ENCODE measurements at places on chromosomes 7 and 10.

DNA sequence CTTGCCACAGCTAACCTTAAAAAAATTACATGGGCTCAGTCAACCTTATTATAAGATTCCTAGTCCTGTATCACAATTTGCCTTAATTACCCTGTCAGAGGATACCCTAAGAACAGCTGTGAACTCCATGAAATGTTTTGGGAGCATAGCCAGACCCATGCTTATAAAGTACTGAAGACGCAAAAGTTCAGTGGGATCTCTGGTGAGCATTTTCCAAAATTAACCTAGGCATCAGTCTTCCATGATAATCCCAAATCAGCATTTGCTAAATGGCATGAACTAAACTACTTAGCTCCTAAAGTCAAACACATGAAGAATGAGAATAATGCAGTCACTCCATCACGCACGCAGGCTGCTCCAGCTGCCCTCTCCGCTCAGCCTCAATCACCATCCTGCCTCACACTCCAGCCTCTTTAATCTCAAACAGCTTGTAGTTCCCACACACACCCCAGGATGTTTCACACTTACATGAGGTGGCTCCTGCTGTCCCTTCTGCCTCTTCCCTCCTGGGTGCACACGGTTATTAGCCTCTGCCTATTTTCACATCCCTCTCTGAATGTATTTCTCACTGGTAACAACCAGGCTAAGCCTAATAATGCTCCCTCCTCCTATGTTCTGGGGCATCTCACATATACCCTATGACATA is 15.3 kb downstream of the IGF2BP3 start:
- no peak for DNase-seq

- no peak for DNase-seq
These were observed 116.2 kb downstream of the CDH23 start for GRCh38 chr10:71512761-71513539.

DNA sequence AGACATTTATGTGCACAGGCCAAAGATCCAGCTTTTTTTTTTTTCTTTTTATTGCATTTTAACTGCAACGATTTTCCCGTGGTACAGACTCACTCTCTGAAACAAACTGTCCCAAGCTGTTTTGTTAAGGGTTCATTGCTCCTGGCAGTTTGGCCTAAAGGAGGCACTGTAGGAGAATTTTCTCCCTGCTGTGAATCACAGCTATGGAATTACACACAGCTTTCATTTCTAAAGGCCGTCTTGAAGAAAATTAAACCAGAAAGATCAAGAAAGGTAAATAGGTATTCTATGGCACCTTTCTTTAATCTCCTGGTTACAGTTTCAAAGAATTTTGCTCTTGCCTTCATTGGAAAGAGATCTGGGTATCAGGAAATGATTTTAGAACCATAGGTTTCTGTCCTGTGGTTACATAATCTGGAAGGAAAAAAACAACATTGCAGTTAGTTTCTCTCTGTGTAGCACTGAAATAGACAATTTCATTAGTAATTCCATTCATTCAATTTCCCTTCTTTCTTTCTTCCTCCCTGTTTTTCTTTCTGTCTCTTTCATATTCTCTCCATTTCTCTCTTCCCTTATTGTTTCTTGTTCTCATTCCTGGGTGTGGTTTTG is 51.2 kb downstream of the PDK4 start:
- DNase-seq: peak; percentile 31

DNA sequence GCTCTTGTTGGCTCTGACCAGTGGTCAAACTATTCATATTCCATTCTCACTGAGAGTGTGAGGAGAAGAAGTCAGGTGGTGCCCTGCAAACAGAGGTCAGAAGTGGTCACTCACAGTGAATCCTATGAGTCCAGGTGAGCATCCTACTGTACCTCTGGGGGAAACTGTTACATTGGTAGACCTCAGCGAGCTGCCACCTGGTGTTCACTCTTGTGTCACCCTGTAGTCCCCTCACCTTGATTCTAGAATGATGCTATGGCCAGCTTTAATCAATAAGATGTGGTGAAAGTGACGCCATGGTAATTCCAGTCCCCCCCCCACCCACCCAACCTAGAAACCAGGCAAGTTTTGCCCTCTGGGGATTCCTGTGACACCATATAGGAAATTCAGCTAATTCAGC is 1.2 kb upstream of the AMPH start:
- DNase-seq: no peak

DNA sequence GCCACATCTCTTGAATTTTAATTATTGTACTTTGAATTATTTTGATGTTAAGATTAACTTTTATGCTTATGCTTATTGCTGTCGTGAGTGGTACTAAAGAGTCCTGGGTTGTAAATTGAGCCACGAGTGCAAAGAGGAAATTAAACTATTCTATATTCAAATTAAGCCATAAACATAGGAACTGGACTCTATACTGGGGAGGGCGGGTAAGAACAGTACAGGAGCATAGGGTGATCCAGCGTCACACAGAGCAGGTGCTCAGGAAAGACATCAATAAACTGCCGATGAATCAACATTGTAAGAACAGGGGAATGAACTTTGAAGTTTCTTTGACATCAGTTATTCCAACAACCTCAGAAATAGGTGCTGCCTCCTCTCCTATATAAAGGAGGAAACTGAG is 219.6 kb downstream of the CACNB2 start:
- no peak for DNase-seq

DNA sequence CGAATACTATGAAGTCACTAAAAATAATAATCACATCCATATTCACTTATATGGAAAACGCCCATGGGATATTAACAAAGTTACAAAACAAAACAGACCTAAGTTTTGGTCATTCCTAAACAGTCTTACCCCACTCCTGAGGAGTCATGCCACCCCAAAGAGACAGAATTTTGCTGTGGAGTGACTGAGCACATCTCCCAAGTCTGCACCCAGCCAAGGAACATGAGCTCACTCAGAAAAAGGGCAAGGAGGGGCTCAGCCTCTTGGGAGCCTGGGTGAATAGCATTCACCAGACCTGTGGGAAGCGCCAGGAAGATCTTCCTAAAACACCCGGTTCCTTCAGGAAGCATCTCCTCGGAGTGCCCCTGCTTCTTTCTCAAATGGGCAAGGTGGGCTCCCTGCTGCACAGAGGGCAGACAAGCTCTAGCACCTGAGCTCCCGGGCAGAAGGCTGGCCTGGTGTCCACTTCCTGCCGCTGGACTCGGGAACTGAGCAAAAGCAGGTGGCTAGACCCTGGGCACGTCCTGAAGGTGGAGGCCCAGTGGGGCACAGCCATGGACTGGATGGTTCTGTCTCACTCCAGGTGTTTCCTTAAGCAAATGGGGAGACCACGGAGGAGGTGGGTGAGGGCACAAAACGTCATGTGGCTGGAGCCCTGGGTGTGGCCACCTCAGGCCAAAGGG is 31.0 kb downstream of the TNS3 start:
- DNase-seq: no peak

DNA sequence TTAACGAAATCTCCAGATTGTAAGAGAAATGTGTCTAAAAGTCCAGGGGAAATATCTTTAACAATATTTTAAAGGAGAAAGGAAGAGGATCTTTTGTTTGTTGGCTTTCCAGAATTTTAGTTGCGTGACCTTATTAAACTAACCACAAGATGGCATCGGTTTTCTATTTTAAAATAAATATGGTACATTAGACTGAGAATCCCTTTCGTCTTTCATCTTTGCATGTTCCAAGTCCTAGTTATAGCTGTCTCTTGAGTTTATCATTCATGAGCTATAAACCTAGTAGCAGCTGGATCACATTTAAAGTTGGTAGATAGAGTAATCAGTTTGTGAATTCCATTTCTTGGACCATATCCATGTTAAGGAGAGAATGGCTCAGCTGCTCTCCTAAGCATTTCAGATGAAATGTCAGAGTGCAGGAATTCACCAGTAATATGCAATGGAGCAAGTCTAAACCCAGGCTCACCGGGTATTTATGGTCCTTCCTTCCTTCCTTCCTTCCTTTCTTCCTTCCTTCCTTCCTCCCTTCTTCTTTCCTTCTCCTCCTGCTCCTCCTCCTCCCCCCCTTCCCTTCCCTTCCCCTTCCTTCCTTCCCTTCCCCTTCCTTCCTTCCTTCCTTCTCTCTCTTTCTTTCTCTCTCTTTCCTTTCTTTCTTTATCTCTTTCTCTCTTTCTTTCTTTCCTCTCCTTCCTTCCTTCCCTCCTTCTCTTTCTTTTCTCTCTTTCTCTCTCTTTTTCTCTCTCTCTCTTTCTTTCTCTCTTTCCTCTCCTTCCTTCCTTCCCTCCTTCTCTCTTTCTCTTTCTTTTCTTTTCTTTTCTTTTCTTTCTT is 57.8 kb upstream of the RAB18 start:
- no peak for DNase-seq

- DNase-seq: no peak
These were observed 4.4 kb downstream of the MSRB2 start for GRCh38 chr10:23099816-23100215.

DNA sequence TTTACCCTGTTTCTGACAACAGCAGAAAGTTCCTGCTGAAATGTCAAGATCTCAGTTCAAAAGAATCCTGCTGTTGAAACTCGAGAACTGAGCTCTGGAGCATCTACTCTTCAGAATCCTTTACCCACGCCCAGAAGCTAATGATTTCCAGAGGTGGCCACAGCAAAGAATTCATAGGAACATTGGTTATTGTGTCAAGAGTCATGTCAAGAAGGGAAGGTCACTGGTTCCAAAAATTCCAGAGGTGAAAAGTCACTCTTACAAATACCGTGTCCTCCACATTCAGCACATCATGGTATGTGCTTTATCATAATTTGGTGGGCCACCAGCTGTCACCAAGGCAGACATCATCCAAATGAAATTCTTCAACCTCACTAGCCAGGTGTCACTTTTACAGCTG is 394.4 kb upstream of the NPVF start:
- DNase-seq: no peak

DNA sequence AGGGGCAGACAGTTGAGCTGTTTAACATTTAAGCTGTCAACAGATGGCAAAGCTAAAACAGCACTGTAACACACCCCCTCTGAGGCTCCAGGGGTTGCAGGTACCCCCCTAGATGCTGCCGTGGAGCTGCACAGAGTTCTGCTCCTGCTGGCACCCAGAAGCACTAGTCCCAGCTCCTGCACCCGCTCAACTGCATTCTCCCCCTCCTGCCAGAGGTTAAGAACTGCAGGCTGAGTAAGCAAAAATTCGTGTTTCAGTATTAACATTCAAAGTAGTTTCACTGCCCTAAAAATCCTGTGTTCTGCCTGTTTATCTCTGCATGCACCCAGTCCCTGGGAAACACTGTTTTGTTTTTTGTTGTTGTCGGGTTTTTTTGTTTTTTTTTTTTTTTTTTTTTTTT is 790.8 kb upstream of the KCND2 start:
- DNase-seq: no peak

- no peak for DNase-seq
These were observed 95.1 kb downstream of the USP6NL start for GRCh38 chr10:11516431-11516746.

- no peak for DNase-seq
These were observed 32.0 kb downstream of the SFMBT2 start for GRCh38 chr10:7378602-7379403.

DNA sequence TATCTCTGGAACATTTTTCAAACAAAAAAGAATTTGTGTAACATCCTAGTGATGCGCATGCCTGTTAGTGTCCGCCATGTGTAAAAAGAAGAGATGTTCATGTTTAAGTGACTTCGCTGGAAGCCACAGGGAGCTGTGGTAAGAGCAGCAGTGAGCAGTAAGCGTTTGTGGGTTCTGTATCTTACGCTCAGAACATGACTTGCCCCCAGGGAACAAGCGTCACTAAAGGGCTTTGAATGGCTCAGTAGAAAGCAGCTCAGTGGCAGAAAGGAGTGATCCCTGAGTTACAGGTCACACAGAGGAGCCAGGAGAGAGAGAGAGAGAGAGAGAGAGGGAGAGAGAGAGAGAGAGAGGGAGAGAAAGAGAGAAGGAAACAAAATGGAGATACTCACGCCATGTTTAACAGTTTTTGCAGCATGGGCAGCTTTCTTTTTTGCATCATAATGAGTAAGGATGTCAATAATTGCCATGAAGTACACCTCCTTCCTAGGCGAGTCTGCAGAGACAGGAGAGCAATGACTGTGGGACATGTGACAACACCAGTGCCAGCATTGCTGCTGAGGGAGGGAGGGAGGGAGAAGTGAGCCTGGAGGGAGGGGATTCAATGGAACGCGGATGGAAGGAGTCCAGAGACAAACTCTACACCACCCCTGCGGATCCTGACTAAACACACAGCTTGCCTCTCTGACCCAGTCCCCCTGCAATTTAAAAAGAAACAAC is 174.6 kb downstream of the PIP4K2A start:
- DNase-seq: no peak

DNA sequence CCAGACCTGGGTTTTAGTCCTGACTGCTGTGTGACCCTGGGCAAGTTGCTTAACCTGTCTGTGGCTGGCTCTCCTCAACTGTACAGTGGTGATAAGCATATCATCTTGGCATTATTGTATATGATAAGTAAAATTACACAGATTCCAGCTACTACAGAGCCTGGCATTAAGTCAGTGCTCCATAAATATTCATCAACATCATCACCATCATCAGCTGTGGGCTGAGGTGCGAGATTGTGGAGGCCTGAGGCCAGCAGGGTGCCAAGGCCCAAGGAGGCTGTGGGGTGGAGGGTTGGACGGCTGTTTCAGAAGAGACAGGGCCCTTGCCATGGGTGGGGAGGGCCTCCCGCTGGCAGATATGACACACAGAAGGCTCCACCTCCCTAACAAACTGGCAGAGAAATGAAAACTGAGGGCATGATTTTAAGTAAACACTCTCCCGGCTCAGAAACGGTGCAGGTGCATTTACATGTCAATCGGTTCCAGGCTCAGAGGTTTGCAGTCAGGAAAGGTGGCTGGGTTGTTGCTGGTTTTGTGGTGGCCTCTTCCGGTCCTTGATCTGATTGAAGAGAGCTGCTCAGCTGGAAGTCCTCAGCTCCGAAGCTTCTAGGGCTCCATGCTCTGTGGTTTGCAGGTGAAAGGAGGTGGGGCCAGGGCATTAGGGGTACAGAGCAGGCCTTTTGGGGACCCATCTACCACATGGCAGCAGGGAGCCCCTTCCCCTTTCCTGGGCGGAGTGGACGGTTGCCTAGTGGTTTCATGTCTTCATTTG is 10.2 kb downstream of the CRYGN start:
- DNase-seq: no peak

- DNase-seq: no peak
These were observed 129.3 kb downstream of the NRF1 start for GRCh38 chr7:129740574-129741410.

Measured in astrocyte of the cerebellum (primary cell).